Hepatocyte (in vitro differentiated cells): ENCODE measurements at places on chromosomes 1 and 21. TPM values are rescaled to one million over a fixed set of nuclear protein-coding genes. Genes with fewer than 3 reads are reported as not detected.
A peak's percentile ranks its signal among the peaks of the same experiment; 100 is the strongest.

- H3K27me3 ChIP-seq: no peaks in the 10 kb centered on the region
- no peak overlapping the region for H3K4me3 ChIP-seq
- peaks cover 3% of the 10 kb centered on the region for H3K4me1 ChIP-seq
- H3K36me3 ChIP-seq: no peaks in the 10 kb centered on the region
Observed at GRCh38 chr1:172917972-172918371, 132.8 kb downstream of the TNFSF18 start.

DNA sequence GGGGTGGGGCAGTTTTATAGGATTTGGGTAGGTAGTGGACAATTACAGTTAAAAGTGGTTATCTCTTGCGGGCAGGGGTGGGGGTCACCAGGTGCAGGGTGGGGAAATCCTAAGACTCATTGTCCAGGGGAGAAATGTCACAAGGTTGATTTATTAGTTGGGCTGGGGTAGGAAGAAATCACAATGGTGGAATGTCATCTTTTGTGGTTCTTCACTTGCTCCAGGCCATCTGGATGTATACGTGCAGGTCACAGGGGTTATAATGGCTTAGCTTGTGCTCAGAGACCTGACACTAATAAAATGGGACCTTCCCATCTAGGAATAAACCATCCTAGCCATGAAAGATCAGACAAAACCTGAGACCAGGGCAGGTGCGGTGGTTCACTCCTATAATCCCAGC lies 11.5 kb downstream of the TEX46 start:
- H3K36me3 ChIP-seq: no peaks in the 10 kb centered on the region
- no peak overlapping the region for H3K4me3 ChIP-seq
- no peaks in the 10 kb centered on the region for H3K27me3 ChIP-seq
- H3K27ac ChIP-seq: no peak overlapping the region
- DNase-seq: no peak
- H3K4me1 ChIP-seq: no peaks in the 10 kb centered on the region

DNA sequence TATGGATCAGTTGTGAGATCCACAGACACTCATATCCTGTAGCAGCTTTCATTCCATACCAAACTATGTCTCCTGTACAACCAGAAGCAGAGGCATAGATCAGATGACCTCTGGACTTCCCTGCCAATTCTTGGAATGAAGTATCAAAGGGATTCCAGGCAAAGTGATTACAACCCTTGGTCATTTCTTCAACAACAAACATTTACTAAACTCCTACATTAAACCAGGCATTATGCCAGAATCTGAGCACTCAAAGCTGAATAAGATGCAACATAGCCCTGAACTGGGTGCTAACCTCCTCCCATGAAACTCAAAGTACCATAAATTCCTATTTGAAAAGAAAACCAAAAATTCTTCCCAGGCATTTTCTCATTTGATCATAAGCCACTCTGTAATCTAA lies 121.2 kb upstream of the SGIP1 start:
- H3K4me3 ChIP-seq: no peak overlapping the region
- no peaks in the 10 kb centered on the region for H3K27me3 ChIP-seq
- peaks cover 5% of the 10 kb centered on the region for H3K4me1 ChIP-seq

GRCh38 chr1:101667761-101668160 lies 329.0 kb downstream of the OLFM3 start:
- no peak overlapping the region for H3K4me3 ChIP-seq
- DNase-seq: no peak
- H3K27me3 ChIP-seq: no peaks in the 10 kb centered on the region
- H3K4me1 ChIP-seq: no peaks in the 10 kb centered on the region

GRCh38 chr1:237799762-237800474 lies 90.8 kb downstream of the ZP4 start:
- no peak overlapping the region for H3K27ac ChIP-seq
- no peaks in the 10 kb centered on the region for H3K36me3 ChIP-seq
- H3K4me3 ChIP-seq: no peak overlapping the region
- DNase-seq: peak; percentile 72
- H3K4me1 ChIP-seq: no peaks in the 10 kb centered on the region
- H3K27me3 ChIP-seq: no peaks in the 10 kb centered on the region

- H3K4me3 ChIP-seq: peak overlapping the region; percentile 40
- peak overlapping the region; percentile 100 for H3K27ac ChIP-seq
- peaks cover 33% of the 10 kb centered on the region for H3K4me1 ChIP-seq
- DNase-seq: peak; percentile 75
- H3K36me3 ChIP-seq: no peaks in the 10 kb centered on the region
Observed at GRCh38 chr1:6603915-6604558, 1.4 kb upstream of the KLHL21 start.

DNA sequence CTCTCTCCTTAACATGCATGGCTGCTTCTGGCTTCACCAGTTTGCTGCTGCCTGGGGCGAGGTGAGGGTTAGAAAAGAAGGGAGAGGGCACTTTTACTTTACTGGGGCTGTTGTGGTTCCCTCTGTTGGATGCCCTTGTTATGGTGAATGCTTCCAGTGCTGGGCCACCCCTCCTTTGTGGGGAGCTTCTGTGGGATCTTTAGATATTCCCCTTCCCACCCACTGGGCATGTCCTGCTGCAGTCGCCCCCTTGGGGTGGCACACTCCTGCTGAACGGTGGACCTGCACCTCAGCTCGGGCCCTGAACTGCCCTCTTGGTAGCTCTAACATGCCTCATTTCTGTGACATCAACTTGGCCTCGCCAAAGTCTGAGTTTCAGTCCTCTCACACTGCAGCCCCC lies 6.0 kb downstream of the TNN start:
- H3K36me3 ChIP-seq: no peaks in the 10 kb centered on the region
- H3K4me1 ChIP-seq: peaks cover 14% of the 10 kb centered on the region
- DNase-seq: no peak
- H3K4me3 ChIP-seq: no peak overlapping the region
- no peaks in the 10 kb centered on the region for H3K27me3 ChIP-seq
- H3K27ac ChIP-seq: no peak overlapping the region

- no peak overlapping the region for H3K27ac ChIP-seq
- no peaks in the 10 kb centered on the region for H3K4me1 ChIP-seq
- no peaks in the 10 kb centered on the region for H3K27me3 ChIP-seq
- no peaks in the 10 kb centered on the region for H3K36me3 ChIP-seq
Observed at GRCh38 chr1:174743654-174744561, 255.8 kb upstream of the CACYBP start.

- no peak for DNase-seq
- no peaks in the 10 kb centered on the region for H3K4me1 ChIP-seq
- no peaks in the 10 kb centered on the region for H3K27me3 ChIP-seq
- H3K36me3 ChIP-seq: no peaks in the 10 kb centered on the region
Observed at GRCh38 chr1:161791904-161792655, 26.0 kb downstream of the ATF6 start.

DNA sequence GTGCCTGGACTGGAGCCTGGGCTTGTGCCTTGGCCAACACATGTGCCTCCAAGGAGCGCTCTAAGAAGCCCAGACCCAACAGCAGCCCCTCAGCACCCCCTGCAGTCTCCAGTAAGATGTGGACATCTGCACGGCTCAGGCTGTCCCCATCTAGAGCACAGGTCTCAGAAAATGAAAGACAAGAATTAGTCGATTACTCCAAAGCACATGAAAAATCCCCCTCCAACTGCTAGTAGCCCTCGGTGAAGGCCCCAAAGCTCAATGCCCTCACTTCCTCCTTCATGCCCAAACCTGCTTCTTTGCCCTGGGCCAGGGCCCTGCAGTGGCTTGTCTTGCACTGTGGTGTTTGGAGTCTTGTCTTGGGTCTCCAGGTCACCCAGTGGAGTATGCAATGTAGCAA lies 21.9 kb upstream of the ERO1B start:
- H3K4me3 ChIP-seq: no peak overlapping the region
- H3K4me1 ChIP-seq: no peaks in the 10 kb centered on the region
- H3K27me3 ChIP-seq: no peaks in the 10 kb centered on the region
- DNase-seq: no peak

DNA sequence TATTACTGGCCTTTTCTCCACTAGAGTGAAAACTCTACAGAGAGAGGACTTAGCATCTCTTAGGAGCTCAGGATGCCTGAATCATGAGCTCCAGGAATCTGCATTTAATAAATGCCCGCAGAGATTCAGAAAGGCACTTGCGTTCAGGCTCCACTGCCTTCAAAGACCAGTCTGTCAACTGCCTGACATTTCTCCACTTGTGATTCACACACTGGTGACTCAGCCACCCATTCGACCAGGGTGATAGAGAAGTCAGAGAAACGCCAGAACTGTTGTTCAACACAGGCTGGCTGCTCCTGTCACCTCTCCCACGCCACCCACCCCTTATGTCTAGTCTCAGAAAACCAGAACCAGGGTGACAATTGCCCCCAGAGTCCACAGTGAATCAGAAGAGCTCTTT lies 26.9 kb upstream of the LBR start:
- no peak overlapping the region for H3K27ac ChIP-seq
- no peaks in the 10 kb centered on the region for H3K27me3 ChIP-seq
- H3K36me3 ChIP-seq: no peaks in the 10 kb centered on the region
- no peak overlapping the region for H3K4me3 ChIP-seq
- H3K4me1 ChIP-seq: no peaks in the 10 kb centered on the region
- DNase-seq: peak; percentile 62

Gene FAM78B
- not detected in 2 replicates for total RNA-seq

Gene TPTE
- not detected in 2 replicates for total RNA-seq

Gene KLHDC7A
- 2.3 and 2.4 TPM in 2 replicates for total RNA-seq
